ENCODE measurements at places on chromosomes 16 and 17.

DNA sequence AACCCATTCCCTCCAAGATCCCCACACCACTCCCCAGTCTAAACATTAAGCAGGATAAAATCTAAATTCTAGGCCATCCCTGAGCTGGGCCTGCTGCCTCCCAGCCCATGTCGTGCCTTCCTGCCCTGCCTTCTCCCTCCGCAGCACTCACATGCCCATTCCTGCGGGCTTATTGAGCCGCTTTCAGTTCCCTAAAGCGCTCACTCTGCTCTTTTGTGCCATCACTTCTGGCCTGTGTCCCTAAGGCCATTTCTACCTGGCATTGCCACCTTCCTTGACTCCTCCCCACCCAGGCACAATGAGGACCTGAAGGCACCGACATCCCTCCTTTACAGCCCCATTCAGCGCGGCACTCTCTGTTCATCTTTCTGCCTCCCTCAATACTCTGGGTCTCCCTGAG is 13.0 kb upstream of the RAB5C start:
- DNase-seq = no peak

DNA sequence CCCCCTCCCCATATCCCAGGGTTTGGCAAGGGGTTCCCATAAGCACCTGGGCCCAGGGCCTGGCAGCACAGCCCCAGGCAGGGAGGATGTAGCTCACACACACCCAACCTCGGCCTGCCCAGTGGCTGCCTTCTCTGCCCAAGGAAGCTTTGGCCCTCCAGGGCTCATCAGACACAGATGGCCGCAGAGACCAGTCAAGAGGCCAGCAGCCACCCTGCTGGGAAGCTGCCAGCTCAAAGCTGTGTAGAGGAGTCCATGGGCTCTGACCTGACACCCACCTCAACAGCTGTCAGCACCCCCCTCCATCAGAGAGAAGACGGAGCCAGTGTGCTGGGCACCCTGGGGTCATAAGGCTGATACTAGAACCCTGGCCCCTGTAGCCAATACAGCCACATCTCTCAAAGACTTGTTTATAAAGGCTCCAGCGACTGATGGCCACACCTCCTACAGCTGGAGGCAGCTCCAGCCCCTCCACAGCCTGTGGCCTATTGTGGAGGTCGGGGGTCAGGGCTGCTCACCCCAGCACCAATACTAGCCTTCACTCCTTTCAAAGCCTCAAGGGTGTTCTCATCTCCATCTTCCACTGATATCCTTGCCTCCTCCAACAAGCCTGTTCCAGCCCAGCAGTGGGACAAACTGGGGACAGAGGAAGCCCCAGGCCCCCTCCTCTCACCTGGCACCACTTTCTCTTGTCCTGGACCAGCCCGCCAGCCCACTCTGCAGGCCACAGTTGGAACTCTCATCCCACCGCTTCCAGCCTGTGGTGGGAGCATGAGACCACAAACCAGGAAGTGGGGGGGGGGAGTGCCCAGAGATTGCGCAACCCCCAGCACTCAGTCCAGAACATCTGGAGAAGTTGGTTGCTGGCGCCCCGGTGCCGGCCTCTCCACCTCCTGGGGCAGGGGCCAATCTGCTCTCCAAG is 2.2 kb upstream of the MPG start:
- DNase-seq = peak; percentile 13

GRCh38 chr16:57567691-57568090 is 25.2 kb downstream of the ADGRG5 start:
- DNase-seq = no peak

GRCh38 chr17:41910701-41911391 is 7.9 kb downstream of the ACLY start:
- peak; percentile 99 for DNase-seq

GRCh38 chr17:35596530-35597233 is 9.6 kb downstream of the AP2B1 start:
- DNase-seq = no peak

DNA sequence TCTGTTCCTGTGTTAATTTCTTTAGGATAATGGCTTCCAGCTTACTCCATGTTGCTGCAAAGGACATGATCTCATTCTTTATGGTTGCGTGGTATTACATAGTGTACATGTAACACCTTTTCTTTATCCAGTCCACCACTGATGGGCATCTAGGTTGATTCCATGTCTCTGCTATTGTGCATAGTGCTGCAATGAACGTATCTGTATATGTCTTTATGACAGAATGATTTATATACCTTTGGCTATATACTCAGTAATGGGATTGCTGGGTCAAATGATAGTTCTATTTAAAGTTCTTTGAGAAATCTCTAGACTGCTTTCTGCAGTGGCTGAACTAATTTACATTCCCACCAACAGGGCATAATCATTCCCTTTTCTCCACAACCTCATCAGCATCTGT is 39.8 kb downstream of the ABCA10 start:
- DNase-seq = no peak

- no peak for DNase-seq
Measured at GRCh38 chr17:38654411-38655398, 20.1 kb downstream of the EPOP start.

- DNase-seq = no peak
Measured at GRCh38 chr16:27102701-27103575, 36.2 kb downstream of the C16orf82 start.

DNA sequence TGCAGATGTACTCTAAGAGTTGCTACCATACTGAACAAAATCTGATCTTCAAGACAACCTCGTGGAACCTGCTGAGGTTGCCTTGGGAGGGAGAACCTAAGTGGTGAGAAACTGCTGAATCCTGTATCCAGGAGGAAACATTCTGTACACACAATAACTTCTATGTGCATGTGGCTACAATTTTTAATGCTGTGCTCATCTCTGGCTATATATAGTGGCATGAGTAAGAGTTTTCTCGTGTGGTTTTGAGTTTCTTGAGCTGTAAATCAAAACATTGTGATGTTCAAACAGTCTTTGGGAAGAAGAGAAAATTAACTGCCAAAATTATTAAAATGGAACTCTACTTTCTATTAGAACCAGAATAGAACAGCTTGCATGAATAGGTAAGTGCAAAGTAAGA is 206.8 kb downstream of the CA10 start:
- DNase-seq = no peak

DNA sequence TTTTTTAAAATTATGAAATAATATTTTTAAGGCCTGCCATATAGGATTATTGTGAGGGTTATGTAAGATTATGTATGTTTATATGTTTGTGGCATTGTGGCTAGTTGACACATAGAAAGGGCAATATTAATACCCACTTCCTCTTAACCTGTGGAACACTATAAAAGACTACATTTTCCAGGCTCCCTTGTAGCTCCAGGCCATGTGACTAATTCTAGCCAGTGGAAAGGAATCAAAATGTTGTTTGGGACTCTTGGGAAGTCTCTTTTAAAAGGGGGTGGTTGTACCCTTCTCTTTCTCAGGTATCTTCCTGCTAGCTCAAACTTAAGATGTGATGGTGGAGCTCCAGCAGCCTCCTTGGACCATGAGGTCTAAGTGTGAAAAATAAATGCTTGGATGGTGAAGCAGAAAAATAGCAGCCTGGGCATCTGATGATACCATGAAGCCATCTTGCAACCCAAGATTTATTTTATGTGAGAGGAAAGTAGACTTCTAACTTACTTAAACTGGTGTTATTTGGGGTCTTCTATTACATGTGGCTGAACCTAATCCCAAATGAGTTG is 39.2 kb downstream of the TEKT5 start:
- DNase-seq = no peak

Measured in RCC 7860 (cell line).